Uterus (tissue), 4 donors: ENCODE measurements at places on chromosomes 1 and 21. TPM values are rescaled to one million over a fixed set of nuclear protein-coding genes. Genes with fewer than 3 reads are reported as not detected.

The LCE1E gene
- total RNA-seq: not detected

The DNAJC6 gene
- total RNA-seq: 5.0 TPM

DNA sequence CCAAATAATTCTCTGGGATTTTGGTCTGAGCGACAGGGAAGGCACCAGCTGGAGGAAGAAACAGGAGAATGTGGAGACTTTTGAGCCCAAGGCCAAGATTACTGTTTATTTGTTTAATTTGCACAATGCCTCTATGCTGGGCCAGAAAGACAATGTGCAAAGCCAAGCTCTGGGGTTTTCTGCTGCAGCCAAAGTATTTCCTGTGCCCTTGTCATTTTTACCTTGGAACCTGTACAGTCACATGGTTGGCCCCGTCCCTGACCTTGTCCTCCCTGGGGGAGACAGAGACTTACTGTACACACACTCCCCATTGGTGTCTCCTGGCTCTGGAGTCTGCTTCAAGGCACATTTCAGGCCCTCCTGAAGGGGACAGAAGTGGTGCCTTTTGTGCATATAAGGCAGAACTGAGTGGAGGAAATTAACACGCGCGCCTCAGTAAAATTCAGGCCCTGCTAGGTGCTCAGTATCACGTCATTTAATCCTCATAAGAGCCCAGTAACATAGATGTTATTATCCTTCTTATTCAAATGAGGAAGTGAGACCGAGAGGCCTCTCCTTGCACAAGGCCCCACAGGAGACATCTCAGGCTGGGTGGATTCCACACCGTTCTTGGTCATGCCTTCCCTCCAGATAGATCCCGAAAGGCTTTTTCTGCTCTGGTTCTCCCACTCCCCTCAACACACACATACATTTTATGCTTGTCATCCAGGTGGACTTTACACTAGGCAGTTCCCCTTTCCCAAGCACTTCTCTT lies 21.1 kb downstream of the C1orf115 start:
- no peak for DNase-seq
- H3K27me3 ChIP-seq: no peaks in the 10 kb centered on the region
- H3K4me3 ChIP-seq: no peak overlapping the region
- no peak overlapping the region for H3K27ac ChIP-seq
- no peaks in the 10 kb centered on the region for H3K36me3 ChIP-seq
- H3K4me1 ChIP-seq: no peaks in the 10 kb centered on the region

The PGLYRP4 gene
- total RNA-seq: not detected

- H3K4me3 ChIP-seq: no peak overlapping the region
- H3K36me3 ChIP-seq: no peaks in the 10 kb centered on the region
- no peaks in the 10 kb centered on the region for H3K27me3 ChIP-seq
- H3K27ac ChIP-seq: no peak overlapping the region
- no peak for DNase-seq
These were observed 22.0 kb downstream of the PIGM start for GRCh38 chr1:160009801-160010200.

DNA sequence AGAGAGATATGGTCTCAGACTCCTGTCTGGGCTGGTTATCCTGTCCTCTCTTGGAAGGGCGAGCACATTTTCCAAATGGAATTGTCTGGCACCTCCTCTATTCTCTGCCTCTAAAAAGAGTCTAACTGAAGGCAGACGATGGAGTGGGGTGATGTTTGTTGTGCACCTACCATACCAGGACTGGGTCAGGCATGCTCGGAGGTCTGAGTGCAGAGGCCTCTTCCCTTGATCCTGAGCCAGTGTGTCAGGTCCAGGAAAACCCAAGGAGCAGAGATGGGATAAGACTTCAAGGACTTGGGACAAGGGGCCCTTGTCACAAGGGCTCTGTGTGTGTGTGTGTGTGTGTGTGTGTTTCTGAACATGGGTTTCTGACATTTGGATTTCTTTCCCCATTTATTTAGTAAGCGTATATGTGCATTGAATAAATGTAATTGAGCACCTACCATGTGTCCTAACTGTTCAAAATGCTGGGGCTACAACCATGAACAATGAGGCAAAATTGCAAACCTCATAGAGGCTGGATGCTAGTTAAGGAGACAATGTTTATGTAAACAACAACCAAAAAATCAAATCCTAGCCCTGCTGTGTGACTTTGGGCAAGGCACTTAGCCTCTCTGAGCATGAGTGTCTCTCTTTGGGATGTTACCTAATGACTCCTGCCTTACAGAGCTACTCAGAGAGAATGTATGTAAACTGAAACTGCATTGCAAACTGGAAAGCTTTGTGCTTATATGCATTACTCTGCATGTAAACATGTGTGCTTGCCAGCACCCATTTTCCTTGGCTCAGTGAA lies 276.3 kb downstream of the FOXD2 start:
- H3K36me3 ChIP-seq: no peaks in the 10 kb centered on the region
- H3K27ac ChIP-seq: no peak overlapping the region
- H3K4me1 ChIP-seq: no peaks in the 10 kb centered on the region
- peaks cover 7% of the 10 kb centered on the region for H3K27me3 ChIP-seq

- no peak for DNase-seq
- H3K27ac ChIP-seq: peak overlapping the region; percentile 21
- peaks cover 8% of the 10 kb centered on the region for H3K4me1 ChIP-seq
- H3K4me3 ChIP-seq: no peak overlapping the region
- no peaks in the 10 kb centered on the region for H3K27me3 ChIP-seq
These were observed 72.0 kb upstream of the CLDN14 start for GRCh38 chr21:36551731-36552433.

- H3K36me3 ChIP-seq: no peaks in the 10 kb centered on the region
- H3K4me3 ChIP-seq: no peak overlapping the region
- no peak for DNase-seq
- H3K27ac ChIP-seq: peak overlapping the region; percentile 39
These were observed 185.4 kb downstream of the DYRK1A start for GRCh38 chr21:37551993-37552355.

DNA sequence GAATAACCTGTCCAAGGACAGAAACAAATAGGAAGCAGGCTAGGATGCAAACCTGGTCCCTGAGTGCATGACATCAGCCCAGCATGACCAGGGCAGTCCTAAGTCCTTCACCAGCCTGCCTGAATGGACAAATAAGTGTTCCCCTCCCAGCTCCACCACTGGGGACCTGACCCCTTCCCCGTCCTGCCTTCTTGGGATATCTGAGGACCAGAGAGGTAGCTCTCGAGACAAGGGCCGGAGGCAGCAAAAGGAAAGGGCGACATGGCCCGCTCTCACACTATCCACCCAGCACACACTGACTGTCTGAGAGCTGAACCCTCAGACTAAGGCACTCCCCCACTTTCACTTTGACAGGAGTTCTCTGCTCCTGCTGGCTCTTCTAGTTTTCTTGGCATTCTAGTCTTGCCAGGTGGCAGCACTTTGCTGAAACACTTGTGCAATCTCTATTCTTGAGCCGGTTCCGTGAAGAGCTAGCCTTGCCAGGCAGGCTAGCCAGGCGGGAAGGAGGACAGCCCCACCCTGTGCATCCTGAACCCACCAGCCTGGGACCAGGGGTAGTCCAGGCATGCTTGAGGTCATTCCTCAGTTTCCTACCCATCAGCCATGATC lies 251.1 kb upstream of the RAB4A start:
- no peak overlapping the region for H3K27ac ChIP-seq
- H3K36me3 ChIP-seq: no peaks in the 10 kb centered on the region
- H3K4me3 ChIP-seq: no peak overlapping the region
- no peak for DNase-seq
- no peaks in the 10 kb centered on the region for H3K4me1 ChIP-seq
- H3K27me3 ChIP-seq: no peaks in the 10 kb centered on the region

The PCBP3 gene
- total RNA-seq: 3.2 TPM

The CHIT1 gene
- 0.07 TPM for total RNA-seq

GRCh38 chr1:240385985-240386978 lies 225.7 kb downstream of the GREM2 start:
- no peaks in the 10 kb centered on the region for H3K4me1 ChIP-seq
- no peaks in the 10 kb centered on the region for H3K36me3 ChIP-seq
- H3K27ac ChIP-seq: no peak overlapping the region
- no peak for DNase-seq
- no peaks in the 10 kb centered on the region for H3K27me3 ChIP-seq

DNA sequence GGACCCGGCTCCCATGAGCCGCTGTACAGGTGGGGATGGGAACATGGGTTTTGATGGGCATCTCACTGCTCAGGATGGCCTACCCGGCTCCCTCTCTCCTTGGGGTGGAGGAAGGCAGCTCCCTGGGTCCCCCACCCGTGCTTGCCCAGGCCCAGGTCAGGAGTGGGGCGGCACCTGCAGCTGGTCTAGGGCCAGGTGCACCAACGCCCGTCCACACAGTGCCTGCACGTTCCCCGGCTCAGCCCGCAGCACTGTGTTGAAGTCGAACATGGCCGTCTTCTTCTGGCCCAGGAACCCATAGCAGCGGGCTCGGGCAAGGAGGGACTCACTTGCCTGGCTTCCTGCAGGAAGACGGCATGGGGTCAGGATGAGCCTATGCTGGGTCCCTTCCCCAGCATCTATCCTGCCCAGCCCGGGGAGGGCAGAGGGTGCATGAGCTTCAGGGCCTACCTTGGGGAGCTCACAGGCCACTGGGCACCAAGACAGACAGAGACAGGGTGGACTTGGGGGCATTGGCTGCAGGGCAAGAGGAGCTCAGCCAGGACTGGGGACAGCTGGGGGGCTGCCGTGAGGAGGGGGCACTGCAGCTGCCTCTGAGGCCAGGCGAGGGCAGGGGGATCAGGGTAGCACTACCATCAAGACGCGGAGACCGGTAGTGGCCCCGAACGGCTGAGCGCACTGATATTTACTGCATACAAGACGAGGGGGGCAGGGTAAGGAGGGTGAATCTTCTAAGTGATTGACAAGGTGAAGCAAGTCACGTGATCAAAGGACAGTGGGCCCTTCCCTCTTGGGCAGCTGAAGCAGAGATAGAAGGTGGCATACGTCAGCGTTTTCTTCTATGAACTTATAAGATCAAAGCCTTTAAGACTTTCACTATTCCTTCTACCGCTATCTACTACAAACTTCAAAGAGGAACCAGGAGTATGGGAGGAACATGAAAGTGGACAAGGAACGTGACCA lies 17.8 kb downstream of the TTC34 start:
- no peaks in the 10 kb centered on the region for H3K4me1 ChIP-seq
- no peak overlapping the region for H3K27ac ChIP-seq
- no peak for DNase-seq

The MPZ gene
- not detected for total RNA-seq

The ZNF670 gene
- total RNA-seq: 9.2 TPM

GRCh38 chr1:84686223-84686622 lies 4.0 kb downstream of the SSX2IP start:
- H3K27ac ChIP-seq: no peak overlapping the region
- H3K27me3 ChIP-seq: no peaks in the 10 kb centered on the region
- DNase-seq: no peak
- no peak overlapping the region for H3K4me3 ChIP-seq
- H3K36me3 ChIP-seq: no peaks in the 10 kb centered on the region

DNA sequence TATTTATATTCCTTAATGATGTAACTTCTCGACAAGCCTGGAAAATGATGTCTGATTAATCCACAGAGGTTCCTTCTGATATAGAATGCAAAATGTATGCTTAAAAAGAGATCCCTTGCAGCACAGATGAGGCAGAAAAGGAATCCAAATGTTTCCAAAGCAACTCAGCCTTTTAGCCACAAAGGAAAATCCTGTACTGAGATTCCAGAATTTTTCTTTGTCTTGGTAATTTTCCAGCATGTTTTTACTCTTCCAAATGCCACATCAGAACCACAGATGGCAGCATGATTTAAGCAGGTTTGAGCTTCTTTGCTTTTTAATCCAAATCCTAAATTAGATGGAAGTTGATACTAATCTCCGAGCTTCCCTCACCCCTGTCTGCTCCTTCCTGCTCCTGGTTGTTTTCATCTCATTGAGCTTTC lies 176.4 kb upstream of the PALMD start:
- no peaks in the 10 kb centered on the region for H3K36me3 ChIP-seq
- no peak overlapping the region for H3K27ac ChIP-seq
